ENCODE measurements at places on chromosomes 6 and 20. TPM values are rescaled to one million over a fixed set of nuclear protein-coding genes. Genes with fewer than 3 reads are reported as not detected.

- DNase-seq, result no peak
These were observed 34.8 kb downstream of the RNASET2 start for GRCh38 chr6:166921570-166921969.

DNA sequence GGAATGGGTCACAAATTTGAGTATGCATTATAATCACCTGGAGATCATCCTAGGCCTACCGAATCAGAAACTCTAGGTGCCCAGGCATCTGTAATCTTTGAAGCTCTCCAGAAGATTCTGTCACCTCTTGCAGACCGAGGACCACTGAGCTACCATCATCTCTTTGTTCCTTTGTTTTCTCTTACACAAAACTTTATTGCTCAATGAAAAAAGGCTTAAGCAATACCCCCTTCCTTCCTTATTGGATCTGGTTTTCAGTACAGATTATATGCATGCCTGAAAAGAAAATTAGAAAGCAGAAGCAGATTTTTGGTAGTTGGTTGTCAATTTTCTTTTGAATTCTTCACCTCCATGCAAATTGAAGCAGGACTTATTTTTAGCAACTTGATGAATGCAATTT is 31.3 kb downstream of the STX11 start:
- no peak for DNase-seq

The FOXC1 gene
- total RNA-seq, result 4.8 TPM

- DNase-seq, result no peak
These were observed 121.8 kb upstream of the FOXO3 start for GRCh38 chr6:108438918-108439317.

DNA sequence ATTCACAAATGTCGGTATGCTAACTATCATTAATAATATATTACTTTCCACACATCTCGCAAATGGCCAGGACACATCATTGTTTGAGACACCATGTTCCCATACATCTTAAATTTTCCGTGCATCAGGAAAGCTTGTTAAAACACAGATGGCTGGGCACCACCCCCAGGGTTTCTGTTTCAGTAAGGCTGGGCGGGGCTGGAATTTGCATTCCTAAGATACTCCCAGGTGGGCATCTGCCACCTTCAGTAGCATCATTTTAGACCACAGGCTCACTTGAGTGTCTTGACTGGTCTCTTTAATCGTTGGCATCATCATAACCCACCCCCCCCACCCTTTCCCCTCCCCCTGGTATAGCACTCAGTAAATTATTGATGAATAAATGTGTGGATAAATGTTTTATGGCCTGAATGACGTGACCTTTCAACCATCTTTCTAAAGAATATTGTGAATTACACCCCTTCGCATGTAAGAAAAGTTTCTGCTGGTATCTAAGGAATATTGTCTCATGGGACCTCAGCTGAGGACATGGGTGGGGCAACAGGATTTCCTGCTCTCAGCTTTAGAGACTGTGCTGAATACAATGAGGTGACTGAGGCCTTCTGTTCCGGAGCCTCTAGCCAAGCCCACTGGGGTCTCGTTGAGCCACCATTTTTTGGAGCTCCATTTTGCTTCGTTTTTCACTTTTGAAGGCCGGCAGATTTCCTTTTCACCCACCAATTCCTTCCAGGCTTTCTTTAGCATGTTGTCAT is 124.1 kb upstream of the NEDD9 start:
- no peak for DNase-seq

The FOXS1 gene
- total RNA-seq, result 0.78 TPM

The WRNIP1 gene
- total RNA-seq, result 48.7 TPM

DNA sequence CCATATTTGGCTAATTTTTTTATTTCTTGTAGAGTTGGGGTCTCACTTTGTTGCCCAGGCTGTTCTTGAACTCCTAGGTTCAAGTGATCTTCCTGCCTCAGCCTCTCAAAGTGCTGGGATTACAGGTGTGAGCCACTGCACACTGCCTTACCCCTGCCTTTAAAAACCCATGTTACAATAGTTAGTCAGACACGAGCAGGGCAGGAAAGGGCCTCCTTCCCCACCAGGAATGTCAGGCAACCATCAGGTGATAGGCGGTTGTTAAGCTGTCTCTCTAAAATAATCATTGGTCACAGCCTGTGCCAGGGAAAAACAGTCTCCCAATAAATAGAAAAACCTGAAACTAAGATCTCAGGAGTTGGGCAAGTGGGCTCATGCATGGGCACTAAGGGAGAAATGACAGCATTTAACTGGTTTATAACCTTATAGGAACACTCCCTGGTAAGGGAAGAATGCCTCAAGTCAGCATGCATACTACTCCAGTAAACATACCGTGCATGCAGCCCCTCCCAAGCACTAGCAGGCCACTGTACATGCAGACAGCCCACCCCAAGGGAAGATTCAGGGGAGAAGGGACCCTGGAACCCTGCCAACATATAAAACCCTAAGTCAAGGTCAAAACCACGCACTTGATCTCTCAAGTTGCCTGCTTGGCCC is 8.4 kb downstream of the OR2H2 start:
- no peak for DNase-seq

- no peak for DNase-seq
These were observed 9.4 kb downstream of the TREML2 start for GRCh38 chr6:41191569-41191968.

DNA sequence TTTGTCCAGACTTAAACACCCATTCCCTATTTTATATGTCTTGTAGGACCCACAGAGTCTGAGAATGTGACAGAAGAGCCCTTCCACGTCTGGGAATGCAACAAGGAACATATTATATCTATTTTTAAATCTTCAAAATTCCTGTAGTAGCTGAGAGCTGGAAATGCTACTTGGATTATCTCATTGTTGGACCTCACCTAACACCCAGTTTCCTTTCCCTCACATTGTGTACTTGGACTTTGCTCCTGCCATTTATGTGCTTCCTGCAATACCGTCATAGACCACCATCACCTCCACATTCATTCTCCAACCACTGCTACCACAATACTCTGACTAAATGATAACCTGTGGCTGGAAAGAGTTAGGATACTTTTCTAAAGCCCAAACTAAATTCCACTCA is 335.4 kb downstream of the COL12A1 start:
- no peak for DNase-seq

DNA sequence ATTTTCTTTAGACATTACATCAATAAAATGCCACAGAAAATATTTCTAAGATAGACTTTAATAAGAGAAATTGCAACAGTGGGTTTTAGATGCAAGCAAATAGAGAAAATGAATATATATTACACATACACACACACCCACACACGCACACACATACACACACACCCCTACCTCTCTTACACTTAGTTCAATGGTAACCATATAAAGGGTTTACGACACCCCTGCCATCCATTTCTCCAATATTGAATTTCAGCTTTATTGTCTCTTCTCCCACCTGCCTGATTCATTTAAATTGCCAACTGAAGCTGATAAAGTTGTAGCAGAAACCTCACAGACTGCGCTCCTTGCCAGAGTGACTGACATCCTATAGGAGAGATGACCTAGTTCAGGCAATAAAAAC is 154.6 kb downstream of the ADAT2 start:
- no peak for DNase-seq

- no peak for DNase-seq
These were observed 2.7 kb downstream of the TOX2 start for GRCh38 chr20:43917380-43917779.

- DNase-seq, result no peak
These were observed 89.3 kb downstream of the MRPL14 start for GRCh38 chr6:44037847-44038542.

GRCh38 chr6:108526739-108527174 is 34.0 kb upstream of the FOXO3 start:
- DNase-seq, result no peak

The CST1 gene
- total RNA-seq, result not detected

- no peak for DNase-seq
These were observed 58.0 kb downstream of the AHI1 start for GRCh38 chr6:135439549-135439948.

The BPI gene
- total RNA-seq, result not detected

The ADAT2 gene
- total RNA-seq, result 5.3 TPM

The OTOR gene
- total RNA-seq, result 0.47 TPM

DNA sequence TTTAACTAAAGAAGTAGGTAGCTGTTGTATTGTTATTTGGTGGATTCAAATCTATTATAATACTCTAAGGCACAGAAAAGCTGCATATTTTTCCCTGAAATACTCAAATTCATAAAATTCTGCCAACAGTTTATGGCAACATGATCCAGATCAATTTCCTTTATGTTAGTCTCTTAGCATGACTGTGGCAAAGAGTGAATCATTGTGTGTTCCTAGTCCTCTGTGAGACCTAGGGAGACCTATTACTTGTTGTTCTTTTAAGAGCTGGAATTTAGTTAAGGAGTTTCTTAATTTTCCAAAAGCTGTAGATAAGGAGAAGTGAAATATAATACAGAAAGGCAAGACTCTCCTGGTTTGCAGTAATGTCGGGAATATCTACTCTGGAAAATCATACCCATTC is 149.6 kb downstream of the RIMS1 start:
- no peak for DNase-seq

- no peak for DNase-seq
These were observed 3.5 kb downstream of the CST9 start for GRCh38 chr20:23602241-23602640.

DNA sequence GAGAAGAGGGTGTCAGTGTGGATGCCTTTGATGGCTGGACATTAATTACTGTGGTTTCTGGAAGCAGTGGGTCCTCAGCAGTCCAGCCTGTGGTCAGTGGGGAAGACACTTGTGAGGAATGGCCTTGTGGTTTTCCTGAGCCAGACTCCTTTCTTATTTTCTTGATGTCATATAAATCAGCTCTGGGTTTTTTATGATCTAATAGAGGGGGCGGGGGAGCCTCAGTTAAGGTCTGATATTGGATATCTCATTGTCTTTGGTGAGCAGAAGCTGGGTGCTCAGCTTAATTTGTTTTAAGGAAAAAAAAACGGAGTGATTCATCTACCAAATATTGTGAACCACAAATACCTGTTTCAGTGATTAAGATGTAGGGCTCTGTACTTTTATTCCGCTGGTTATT is 62.1 kb downstream of the OTOR start:
- no peak for DNase-seq

DNA sequence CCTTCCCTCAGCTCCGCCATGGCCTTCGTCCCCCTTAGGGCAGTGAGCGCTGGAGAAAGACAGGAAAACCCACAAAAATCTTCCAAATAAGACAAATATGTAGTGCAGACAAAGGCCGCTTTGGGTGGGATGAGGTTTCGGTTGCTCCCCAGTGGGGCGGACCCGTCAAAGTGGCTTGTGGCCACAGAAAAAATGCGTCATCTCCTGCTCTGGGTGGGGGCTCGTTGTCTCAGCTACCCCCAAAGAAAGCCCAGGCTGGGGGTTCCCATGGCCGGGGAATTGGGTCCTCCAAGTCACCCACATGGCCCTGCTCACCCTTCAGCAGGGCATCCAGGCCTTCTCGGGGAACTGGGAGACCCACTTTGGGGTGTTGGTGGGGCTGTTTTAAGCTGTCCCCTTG is 21.9 kb upstream of the SCUBE3 start:
- DNase-seq, result no peak

The EYS gene
- total RNA-seq, result 0.78 TPM

- no peak for DNase-seq
These were observed 203.0 kb downstream of the CDC5L start for GRCh38 chr6:44590471-44590870.

The RHAG gene
- not detected for total RNA-seq

DNA sequence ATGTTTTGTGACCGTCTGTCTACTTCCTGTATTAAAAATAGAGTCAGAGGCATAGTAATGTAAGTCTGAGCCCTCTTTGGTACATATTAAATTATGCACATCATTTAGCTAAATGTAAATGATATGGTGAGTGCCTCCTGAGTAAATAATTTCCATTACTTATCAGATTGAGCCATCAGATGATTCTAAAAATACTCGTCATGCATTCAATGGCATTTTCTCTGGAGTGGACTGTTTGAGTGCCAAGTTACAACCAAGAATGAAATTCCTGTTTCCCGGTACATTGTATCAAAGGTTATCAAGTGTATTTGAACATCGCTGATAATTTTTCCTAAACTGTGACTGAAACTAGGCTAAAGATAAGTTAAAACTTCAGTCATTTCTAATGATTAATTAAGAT is 81.0 kb downstream of the AKAP7 start:
- no peak for DNase-seq

- DNase-seq, result no peak
These were observed 10.3 kb upstream of the E2F1 start for GRCh38 chr20:33696448-33696847.

DNA sequence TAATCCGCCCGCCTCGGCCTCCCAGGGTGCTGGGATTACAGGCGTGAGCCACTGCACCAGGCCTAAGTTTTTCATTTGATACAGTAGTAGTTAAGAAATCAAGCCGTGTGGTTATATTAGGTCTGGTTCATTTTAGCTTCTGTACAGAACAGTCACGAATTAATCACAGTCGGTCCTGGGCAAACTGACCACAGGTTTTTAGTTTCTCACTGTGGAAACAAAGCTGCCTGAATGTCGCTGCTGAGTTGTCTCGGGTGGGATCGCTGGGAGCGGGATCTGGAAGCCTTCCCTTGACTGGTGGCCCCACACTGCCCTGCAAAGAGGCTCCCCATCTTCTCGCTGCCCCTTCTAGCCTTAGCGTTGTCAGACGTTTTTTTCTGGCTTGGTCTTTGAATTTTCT is 18.6 kb downstream of the UCKL1 start:
- DNase-seq, result no peak

DNA sequence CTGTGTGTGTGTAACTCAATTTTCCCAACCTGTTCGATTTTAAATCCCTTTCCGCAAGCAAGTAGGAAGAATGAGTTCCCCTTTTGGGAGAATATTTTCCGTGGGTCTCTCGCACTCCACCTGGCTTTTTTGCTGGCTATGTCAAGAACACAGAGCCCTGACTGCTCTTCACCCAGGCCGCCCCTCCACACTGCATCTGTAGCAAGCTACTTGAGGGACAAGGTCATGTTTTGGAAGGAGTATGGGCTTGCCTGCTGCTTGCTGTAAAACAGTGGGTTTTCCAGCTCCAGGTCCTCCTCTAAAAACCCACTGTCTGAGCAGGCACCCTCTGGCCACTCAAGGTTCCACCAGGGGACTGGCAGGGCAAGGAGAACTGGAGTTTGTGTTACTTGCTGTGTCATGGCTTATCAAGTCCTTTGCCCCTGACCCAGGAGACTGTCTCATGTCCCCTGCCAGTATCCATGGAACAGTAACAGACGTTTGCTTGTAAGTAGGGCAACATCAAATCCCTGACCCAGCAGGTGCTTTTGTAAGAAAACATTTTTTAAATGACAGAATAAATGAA is 35.5 kb upstream of the SYNJ2 start:
- DNase-seq, result no peak

GRCh38 chr6:133948472-133948871 is 4.6 kb upstream of the TBPL1 start:
- no peak for DNase-seq

DNA sequence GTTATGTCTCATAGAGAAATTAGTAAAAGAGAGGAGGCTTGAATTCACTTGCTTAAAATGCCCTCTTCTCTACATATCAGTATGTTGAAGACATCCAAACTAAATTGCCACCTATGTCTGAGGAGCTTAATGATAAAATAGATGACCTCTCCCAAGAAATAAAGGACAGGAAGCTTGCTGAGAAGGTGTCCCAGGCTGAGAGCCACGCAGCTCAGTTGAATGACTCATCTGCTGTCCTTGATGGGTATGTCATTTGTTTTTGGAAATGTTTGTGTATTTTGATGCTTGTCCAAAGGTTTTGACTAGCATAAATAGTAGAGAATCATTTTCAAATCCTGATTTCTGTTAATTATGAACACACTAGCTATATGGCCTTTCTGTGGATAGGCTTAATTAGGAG is 307.7 kb downstream of the ARHGAP18 start:
- no peak for DNase-seq
